ENCODE measurements at places on chromosomes 12 and 14. TPM values are rescaled to one million over a fixed set of nuclear protein-coding genes. Genes with fewer than 3 reads are reported as not detected.

TM9SF1 gene
- 18.9 TPM for total RNA-seq

DNA sequence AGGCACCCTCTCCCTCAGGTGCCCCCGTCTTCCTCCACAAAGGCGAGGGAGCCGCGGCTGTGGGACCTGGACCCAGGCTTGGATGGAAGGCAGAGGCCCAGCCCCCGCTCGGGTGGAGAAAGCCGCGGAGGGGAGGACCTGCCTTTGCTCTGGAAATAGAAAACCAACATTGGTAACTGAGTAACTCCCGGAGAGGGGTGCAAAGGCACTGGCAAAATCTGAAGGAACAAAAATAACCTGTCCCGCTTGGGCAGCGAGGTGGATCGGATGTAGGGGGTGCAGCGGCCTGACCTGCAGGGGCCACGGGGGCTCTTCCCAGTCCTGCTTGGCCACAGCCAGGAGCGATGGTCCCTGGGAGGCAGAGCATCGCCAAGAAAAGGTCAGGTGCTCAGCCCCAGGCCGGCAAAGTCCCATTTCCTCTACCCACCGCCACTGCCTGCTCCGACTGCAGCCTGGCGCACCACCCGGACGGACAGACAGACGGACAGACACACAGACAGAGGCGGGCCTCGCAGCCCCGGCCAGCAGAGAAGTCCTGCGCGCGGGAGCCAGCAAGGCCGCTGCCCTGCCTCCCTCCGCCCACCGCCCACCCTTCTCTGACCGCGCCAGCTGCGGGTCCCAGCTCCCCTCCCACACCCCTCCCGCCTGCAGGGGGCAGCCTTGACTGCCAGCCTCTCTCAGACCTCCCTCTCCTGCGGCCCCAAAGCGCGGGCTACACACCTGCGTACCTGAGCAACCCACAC, 21.4 kb upstream of the TMEM106C start:
- no peak for DNase-seq

- no peak for DNase-seq
Measured at GRCh38 chr12:67427336-67427735, 158.2 kb downstream of the CAND1 start.

- DNase-seq: no peak
Measured at GRCh38 chr14:66135831-66136230, 350.3 kb upstream of the CCDC196 start.

- peak; percentile 61 for DNase-seq
Measured at GRCh38 chr12:120468821-120469449, 613 bp downstream of the SRSF9 start.

COCH gene
- total RNA-seq: 25.3 TPM

DNA sequence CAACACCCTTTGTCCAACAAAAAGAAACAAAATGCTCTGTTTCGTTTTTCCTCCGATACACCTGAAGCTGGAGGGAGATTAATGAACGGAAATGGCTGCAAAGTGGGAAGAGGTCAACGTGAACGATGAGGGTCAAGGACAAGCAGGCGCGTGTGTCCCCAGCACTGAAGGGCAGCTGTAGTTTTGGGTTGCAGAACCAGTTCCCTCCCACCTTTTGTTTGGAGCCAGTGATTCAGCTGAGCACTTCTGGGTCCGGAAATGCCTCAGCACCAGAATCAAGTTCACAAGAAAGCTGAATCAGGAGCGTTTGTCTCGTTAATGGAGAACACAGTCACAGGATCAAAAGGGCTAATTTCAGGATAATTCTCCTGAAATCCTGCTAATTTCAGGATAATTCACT, 51.1 kb upstream of the PWP1 start:
- DNase-seq: no peak

GRCh38 chr14:89201645-89202044, 215.4 kb downstream of the FOXN3 start:
- no peak for DNase-seq

FLVCR2 gene
- total RNA-seq: 6.4 TPM

- DNase-seq: no peak
Measured at GRCh38 chr14:100416081-100416680, 93.0 kb downstream of the SLC25A47 start.

ANKS1B gene
- 331 TPM for total RNA-seq

DNA sequence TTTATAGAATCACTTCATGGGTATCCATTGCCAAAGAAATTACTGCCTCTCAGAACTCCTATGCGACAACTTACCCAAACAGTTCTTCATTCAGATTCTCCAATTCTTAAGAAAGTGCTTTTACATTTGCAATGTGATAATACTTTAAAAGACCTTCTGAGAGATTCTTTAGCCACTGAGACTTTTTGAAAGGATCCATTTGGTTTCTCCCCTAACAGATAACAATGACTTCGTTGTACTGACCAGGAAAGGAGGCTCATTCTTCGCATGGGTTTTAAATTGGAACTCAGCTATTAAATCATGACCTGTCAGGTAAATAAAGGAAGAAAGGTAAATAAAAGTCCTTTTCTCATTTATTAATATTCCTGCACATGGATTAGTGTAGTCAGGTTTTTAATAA, 14.8 kb downstream of the ITPR2 start:
- no peak for DNase-seq

DNA sequence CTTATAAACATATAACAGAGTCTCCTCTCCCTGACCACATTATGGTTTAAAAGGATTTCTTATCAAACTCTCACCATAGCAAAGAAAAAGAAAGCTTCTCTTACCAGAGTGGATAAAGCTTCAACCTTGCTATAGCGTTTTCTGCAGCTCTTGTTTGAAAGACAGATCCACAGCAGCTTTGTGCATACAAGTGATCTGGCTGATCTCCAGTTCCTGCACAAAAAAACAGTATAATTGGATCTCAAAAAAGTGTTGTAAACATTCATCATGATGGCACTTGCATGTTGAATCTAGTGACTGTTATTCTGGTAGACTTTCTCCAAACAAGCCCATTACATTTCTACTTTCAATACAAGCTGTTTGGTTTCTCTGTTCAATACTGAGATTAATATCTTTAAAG, 178.9 kb upstream of the MGAT4C start:
- DNase-seq: no peak

DNA sequence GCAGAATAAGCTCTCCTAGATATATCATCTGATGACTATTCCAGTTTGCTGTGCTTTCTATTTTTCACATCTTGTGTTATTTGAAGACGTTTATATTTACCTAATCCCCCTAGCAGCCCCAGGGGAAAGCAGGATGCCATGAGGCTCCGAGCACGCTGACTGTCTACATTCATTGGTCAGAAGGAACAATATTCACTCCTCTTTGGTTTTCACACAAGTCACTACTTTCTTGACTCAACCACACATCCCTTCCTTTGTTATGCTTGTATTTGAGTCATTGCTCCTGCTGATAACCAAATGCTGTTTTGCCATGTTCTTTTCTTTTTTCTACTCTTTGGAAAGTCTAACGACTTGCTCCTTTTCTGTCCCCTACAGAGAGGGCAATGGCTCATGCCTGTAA, 86.5 kb upstream of the SLC38A2 start:
- DNase-seq: no peak

RND1 gene
- total RNA-seq: 10.8 TPM

DNA sequence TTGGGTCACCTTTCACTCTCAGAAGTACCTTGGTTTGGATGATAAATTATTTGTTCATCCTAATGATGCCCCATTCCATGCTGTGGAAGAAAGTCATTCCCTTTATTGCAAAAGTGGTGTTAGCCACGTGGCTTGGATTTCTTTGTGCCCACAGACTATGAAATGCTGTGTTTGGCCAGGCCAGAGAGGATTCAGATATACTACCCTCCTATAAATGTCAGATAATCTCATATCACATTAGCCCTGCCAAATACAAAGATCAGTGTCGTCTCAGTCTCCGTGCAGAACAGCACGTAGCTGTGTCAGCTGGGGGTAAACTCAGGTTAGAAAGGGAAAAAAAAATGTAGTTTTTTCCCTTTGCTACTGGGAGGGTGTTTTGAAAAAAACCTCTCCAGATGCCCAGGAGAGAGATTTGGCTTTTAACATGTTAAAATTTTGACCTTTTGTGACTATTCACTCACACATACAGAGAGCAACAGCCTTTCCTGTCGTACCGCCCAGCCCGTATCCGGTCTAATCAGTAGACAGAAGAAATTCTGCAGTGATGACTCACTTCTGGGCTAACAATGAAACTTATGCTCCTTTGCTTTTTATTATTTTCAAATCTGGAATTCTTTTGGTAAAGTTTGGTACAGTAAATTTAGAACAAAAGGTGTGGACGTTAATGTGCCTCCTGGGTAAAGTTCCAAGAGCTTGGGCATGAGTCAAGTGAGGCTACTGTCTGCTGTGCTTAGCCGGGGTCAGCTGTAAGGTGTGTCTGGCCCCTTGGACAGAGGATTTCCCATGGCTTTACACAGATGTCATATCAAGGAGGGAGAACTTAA, 8.5 kb upstream of the PTPRB start:
- no peak for DNase-seq

DNA sequence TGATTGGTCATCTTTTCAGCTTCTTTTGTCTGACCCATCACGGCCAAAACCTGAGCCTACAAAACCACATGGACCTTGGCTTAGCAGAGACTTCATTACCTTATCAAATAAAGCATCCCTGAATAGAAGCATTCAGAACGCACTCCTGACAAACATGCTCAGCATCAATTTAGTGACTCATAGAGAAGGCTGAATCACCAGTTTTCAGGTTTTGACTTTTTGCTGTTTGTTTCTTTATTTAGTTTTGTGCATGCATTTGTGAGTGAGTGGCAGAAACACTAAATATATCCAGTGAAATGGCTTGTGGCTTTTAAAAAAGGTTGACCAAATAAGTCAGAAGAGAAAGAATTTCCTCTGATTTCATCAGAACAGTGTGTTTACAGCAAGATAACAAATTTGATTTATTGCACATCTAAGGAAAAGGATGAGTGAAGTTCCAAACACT, 19.0 kb upstream of the OVCH1 start:
- no peak for DNase-seq

GRCh38 chr14:51607711-51608110, 44.0 kb upstream of the FRMD6 start:
- DNase-seq: no peak

EPYC gene
- not detected for total RNA-seq

GRCh38 chr12:774051-774614, 21.8 kb downstream of the WNK1 start:
- DNase-seq: no peak

RIMBP2 gene
- 14.5 TPM for total RNA-seq

VAMP1 gene
- total RNA-seq: 10.5 TPM

DNA sequence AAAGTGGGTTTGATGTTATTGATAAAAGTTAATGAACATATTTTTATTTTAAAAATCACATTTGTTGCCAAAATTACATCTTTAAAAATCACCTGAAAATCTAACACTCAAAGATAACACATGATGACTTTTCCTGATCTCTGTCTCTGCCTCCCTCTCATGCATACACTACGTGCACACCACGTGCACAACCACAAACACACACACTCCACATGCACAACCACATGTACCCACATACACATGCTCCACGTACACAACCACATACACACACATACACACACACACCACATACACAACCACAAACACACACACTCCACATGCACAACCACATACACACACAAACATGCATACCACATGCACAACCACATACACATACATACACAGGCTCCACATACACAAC, 61.8 kb upstream of the TMEM132C start:
- DNase-seq: no peak

BEST3 gene
- total RNA-seq: 0.18 TPM

- DNase-seq: no peak
Measured at GRCh38 chr12:89334548-89335169, 17.6 kb downstream of the DUSP6 start.

PLD4 gene
- 3.9 TPM for total RNA-seq

- no peak for DNase-seq
Measured at GRCh38 chr14:78162202-78162601, 8.0 kb upstream of the NRXN3 start.

TMEM30B gene
- total RNA-seq: 0.27 TPM

HOXC10 gene
- not detected for total RNA-seq

GRCh38 chr12:130655881-130656280, 60.2 kb downstream of the RIMBP2 start:
- DNase-seq: no peak

LRP1-AS gene
- not detected for total RNA-seq

- no peak for DNase-seq
Measured at GRCh38 chr12:45243963-45244362, 28.1 kb downstream of the ANO6 start.

GRCh38 chr12:60112763-60113162, 516.9 kb downstream of the SLC16A7 start:
- no peak for DNase-seq

- DNase-seq: no peak
Measured at GRCh38 chr14:67137744-67138371, 51.4 kb upstream of the GARIN2 start.

CCDC196 gene
- total RNA-seq: not detected

DNA sequence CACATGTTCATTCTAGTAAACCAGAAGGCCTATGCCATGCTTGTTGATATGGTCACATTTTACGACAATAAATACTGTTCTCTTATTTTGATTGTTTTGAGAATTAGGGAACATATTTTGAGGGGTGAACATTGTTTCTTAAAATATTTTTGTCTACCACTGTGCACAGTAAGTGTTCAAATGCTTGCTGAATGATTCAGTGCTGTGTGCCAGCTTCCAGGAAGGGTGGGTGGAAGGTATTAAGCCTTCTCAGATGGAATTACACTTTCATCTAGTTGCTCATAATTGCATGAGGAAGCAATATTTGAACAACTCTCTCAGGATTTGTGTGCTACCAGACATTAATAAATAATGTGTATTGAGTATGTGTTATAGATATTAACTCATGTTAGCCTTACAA, 15.5 kb upstream of the TMX1 start:
- DNase-seq: no peak

DNA sequence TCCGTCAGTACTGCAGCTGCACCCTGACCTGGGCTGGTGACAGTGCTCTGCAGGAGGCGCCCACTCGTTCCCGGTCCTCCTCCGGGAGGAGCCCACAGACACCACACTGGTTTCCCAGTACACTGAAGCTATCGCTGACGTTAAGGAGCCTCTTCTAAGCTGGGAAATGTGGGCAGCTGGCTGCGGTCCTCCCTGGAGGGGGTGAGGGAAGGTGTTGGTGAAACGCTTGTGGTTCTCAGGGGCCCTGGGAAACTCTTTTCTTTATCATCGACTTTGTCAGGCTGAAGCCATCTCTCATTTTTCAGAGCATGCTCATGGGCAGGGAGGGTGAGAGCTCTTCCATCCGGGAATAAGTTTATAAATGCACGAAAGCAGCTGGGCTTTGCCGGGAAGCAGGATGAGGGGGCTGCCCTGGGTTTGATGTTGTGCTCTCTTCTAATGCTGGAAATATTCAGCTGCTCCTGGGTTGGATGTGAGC, 176.0 kb downstream of the CHST11 start:
- DNase-seq: no peak

- DNase-seq: no peak
Measured at GRCh38 chr12:107296681-107297089, 203.3 kb upstream of the CRY1 start.

ACVRL1 gene
- 12.3 TPM for total RNA-seq

STYK1 gene
- total RNA-seq: 4.9 TPM

GRCh38 chr14:38522724-38523123, 266.8 kb upstream of the CLEC14A start:
- no peak for DNase-seq

MLXIP gene
- total RNA-seq: 18.9 TPM

GRCh38 chr14:74204491-74204890, 34.8 kb upstream of the VSX2 start:
- DNase-seq: no peak

GRCh38 chr12:14313379-14314138, 51.9 kb upstream of the ATF7IP start:
- no peak for DNase-seq

Measured in cerebellum (tissue), 4 donors.